Activated CD4-positive, alpha-beta T cell treated with anti-CD3 and anti-CD28 coated beads for 24 hours (primary cell): ENCODE measurements at places on chromosomes 2 and 18.

GRCh38 chr18:76922107-76922506, 99.8 kb downstream of the ZNF236 start:
- peak; percentile 15 for DNase-seq

- no peak for DNase-seq
These were observed 93.0 kb upstream of the SMAD2 start for GRCh38 chr18:48023334-48024008.

DNA sequence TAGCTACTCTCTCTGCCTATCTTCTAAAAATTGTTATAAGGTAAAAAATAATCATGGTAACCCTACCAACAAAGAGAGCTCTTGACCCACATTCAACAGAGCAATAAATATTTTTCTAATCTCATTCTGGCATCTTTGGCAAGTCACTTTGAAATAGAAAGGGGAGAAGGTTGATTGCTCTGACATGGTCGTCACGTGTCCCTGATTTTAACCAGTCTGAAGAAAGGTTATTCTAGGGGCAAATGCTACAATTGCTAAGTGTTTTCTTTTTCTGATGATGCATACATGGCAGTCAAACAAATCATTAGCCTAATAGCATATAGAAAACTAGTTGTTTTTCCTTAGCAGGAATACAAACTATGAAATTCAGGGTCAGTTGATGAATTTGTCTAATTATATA, 153.3 kb upstream of the MAP3K20 start:
- no peak for DNase-seq

GRCh38 chr2:151051574-151052220, 210.0 kb downstream of the RBM43 start:
- peak; percentile 11 for DNase-seq

DNA sequence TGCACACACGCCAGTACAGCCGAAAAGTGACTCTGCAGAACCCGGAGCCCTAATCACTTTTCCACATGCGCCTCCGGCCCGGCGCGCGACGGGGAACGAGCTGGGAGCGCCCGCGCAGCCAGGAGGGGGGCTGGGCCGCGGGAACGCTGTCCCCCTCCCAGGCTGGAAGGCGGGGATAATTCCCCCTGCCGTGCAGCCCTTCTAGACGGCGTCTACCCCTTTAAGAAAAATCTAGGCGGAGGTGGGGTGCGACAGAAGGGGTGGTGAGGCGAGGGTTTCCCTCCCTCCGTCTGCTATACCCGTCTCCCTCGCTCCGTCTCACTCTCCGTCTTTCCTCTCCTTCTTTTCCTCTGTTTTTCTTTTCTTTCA, 2.4 kb downstream of the CYP26B1 start:
- DNase-seq: no peak

- DNase-seq: no peak
These were observed 104.8 kb upstream of the WDR75 start for GRCh38 chr2:189336276-189336975.

GRCh38 chr2:33354981-33355380, 121.5 kb upstream of the RASGRP3 start:
- no peak for DNase-seq
